ENCODE measurements at places on chromosomes 3 and 15.

- H3K27ac ChIP-seq = no peak overlapping the region
- H3K36me3 ChIP-seq = no peaks in the 10 kb centered on the region
- no peak for DNase-seq
- no peaks in the 10 kb centered on the region for H3K27me3 ChIP-seq
- no peak overlapping the region for H3K4me3 ChIP-seq
Observed at GRCh38 chr15:69489073-69489571, 36.5 kb downstream of the RPLP1 start.

DNA sequence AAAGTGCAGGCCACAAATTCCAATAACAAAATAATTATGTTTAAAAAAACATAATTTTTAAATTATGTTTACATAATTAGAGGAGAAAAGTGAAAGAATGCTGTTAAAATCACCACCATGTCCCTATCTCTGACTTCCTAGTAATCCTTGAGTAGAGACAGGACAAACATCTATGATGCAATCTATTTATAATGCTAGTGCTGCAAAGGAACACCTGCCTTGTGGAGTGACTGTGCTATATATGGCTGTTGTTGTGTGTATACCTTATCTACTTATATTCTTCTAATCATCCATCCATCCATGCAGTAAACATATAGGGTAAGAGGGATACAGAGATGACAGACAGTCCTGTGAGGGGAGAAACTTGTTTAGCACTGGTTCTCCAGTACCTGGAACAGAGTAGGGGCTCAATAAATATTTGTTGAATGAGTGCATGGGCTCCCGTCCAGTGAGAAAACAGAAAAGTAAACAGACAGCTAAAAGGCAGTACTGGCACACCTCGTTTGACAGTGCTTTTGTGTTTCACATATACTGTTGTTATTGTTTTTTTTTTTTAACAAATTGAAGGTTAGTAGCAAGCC lies 229.3 kb upstream of the UBE2E1 start:
- H3K27me3 ChIP-seq = no peaks in the 10 kb centered on the region
- H3K27ac ChIP-seq = no peak overlapping the region
- DNase-seq = no peak
- no peaks in the 10 kb centered on the region for H3K36me3 ChIP-seq

GRCh38 chr3:45817831-45818522 lies 21.6 kb upstream of the SLC6A20 start:
- no peak overlapping the region for H3K27ac ChIP-seq
- no peaks in the 10 kb centered on the region for H3K27me3 ChIP-seq
- DNase-seq = peak; percentile 37
- no peak overlapping the region for H3K4me3 ChIP-seq
- H3K4me1 ChIP-seq = peaks cover 4% of the 10 kb centered on the region
- no peaks in the 10 kb centered on the region for H3K36me3 ChIP-seq

- H3K27ac ChIP-seq = no peak overlapping the region
- H3K27me3 ChIP-seq = no peaks in the 10 kb centered on the region
- no peak overlapping the region for H3K4me3 ChIP-seq
- H3K36me3 ChIP-seq = no peaks in the 10 kb centered on the region
- DNase-seq = no peak
- H3K4me1 ChIP-seq = no peaks in the 10 kb centered on the region
Observed at GRCh38 chr3:193885832-193886231, 250.1 kb upstream of the HES1 start.

GRCh38 chr3:120448756-120449155 lies 2.0 kb downstream of the FSTL1 start:
- H3K4me3 ChIP-seq = peak overlapping the region; percentile 89
- H3K4me1 ChIP-seq = peaks cover 16% of the 10 kb centered on the region
- no peak for DNase-seq
- H3K36me3 ChIP-seq = no peaks in the 10 kb centered on the region
- H3K27me3 ChIP-seq = no peaks in the 10 kb centered on the region

- H3K4me1 ChIP-seq = no peaks in the 10 kb centered on the region
- H3K4me3 ChIP-seq = no peak overlapping the region
- peaks cover 4% of the 10 kb centered on the region for H3K27me3 ChIP-seq
- no peak overlapping the region for H3K27ac ChIP-seq
Observed at GRCh38 chr3:181017690-181018089, 28.2 kb upstream of the DNAJC19 start.

GRCh38 chr15:45703670-45704328 lies 69.0 kb downstream of the SQOR start:
- H3K4me3 ChIP-seq = no peak overlapping the region
- no peak for DNase-seq
- peaks cover 5% of the 10 kb centered on the region for H3K4me1 ChIP-seq
- no peaks in the 10 kb centered on the region for H3K36me3 ChIP-seq
- no peaks in the 10 kb centered on the region for H3K27me3 ChIP-seq

- H3K4me3 ChIP-seq = no peak overlapping the region
- no peaks in the 10 kb centered on the region for H3K27me3 ChIP-seq
- no peaks in the 10 kb centered on the region for H3K4me1 ChIP-seq
- no peak overlapping the region for H3K27ac ChIP-seq
Observed at GRCh38 chr3:53834429-53835095, 11.7 kb downstream of the CHDH start.

DNA sequence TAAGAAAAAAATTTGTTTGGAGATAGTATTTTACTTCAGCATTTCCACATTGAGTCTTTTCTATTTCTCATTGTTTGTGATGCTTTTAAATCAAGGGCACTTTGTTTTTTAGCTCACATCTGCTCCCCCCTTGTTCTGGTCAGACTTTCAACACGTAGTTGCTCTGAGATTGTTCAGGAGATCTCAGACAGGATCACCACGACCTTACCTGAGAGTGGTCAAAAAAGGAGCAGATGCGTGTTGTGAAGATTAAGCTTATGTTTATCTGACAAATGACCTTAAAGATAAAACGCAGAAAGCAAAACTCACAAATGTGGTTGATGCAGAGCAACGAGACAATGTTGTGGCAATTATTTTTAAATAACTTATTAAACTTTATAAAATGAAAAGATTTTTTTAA lies 298.3 kb downstream of the ROBO2 start:
- H3K36me3 ChIP-seq = no peaks in the 10 kb centered on the region
- H3K4me1 ChIP-seq = peaks cover 1% of the 10 kb centered on the region
- no peak overlapping the region for H3K27ac ChIP-seq
- DNase-seq = no peak
- no peaks in the 10 kb centered on the region for H3K27me3 ChIP-seq
- H3K4me3 ChIP-seq = no peak overlapping the region

- no peak overlapping the region for H3K4me3 ChIP-seq
- H3K27ac ChIP-seq = no peak overlapping the region
- DNase-seq = no peak
- H3K27me3 ChIP-seq = no peaks in the 10 kb centered on the region
Observed at GRCh38 chr3:7029562-7029961, 168.6 kb downstream of the GRM7 start.

GRCh38 chr15:29442532-29442931 lies 172.9 kb upstream of the NSMCE3 start:
- no peaks in the 10 kb centered on the region for H3K4me1 ChIP-seq
- no peaks in the 10 kb centered on the region for H3K27me3 ChIP-seq

DNA sequence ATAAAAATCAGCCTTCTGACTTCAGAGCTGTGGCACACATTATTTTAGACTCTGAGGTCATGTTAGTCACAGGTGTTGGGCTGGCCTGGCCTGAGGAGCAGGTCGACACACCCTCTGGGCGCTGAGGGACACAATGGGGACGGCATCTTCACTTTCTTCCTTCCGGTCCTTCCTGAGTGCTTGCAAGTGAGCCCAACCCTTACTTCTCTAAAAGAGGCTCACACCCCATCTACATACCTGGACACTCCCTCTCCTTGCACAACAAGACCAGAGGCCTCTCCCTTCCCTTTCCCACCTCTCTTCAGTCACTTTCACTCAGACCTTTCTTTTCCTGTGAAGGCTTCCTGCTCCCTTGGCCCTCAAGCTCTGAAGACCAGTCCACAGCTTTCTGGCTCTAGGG lies 85.4 kb downstream of the XXYLT1 start:
- no peak overlapping the region for H3K4me3 ChIP-seq
- no peak overlapping the region for H3K27ac ChIP-seq
- no peak for DNase-seq
- H3K4me1 ChIP-seq = peaks cover 12% of the 10 kb centered on the region
- H3K27me3 ChIP-seq = no peaks in the 10 kb centered on the region

GRCh38 chr15:33844597-33844996 lies 123.7 kb upstream of the CHRM5 start:
- H3K27me3 ChIP-seq = no peaks in the 10 kb centered on the region
- no peak for DNase-seq
- H3K27ac ChIP-seq = no peak overlapping the region
- no peaks in the 10 kb centered on the region for H3K4me1 ChIP-seq
- H3K36me3 ChIP-seq = no peaks in the 10 kb centered on the region

DNA sequence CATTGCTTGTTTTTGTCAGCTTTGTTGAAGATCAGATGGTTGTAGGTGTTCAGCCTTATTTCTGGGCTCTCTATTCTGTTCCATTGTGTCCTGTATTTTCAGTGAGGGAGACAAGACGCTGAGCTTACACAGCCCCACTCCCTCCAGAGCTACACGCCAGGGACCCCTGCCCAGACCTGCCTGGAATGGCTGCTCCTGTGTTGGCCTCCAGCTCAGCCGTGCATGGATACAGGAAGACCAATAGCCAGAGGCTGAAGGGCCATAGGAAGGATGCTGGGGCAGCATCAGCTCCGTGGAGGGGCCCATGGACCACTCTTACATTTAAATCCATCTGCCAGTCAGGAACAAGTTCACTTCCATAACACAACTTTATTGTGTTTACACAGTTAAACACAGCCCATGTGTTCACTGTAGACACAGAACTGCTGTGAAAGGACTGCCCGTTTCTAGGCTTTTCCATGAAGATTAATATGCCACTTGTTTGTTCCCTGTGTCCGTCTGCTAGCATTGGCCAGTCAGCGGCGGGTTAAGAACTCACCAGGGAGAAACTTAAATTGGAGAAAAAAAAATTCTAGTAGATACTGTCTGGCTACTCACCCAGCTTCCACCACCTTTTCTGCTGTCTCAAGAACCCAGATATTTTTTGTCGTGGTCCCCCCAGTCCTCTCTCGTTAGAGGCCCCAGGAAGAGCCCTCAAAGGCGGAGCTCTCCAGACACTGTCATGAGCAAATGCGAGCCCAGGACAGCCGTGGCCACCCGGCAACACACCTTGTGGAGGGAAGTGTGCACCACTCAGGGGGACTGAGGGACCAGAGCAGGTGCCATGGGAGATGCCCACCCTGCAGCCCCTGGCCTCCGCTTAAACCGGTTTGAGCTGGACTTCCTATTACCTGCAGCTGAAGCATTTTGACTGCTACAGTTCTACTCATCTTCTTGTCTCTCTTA lies 142.3 kb upstream of the MEF2A start:
- H3K27ac ChIP-seq = no peak overlapping the region
- H3K4me3 ChIP-seq = no peak overlapping the region
- H3K4me1 ChIP-seq = peaks cover 3% of the 10 kb centered on the region
- DNase-seq = peak; percentile 9
- no peaks in the 10 kb centered on the region for H3K36me3 ChIP-seq

DNA sequence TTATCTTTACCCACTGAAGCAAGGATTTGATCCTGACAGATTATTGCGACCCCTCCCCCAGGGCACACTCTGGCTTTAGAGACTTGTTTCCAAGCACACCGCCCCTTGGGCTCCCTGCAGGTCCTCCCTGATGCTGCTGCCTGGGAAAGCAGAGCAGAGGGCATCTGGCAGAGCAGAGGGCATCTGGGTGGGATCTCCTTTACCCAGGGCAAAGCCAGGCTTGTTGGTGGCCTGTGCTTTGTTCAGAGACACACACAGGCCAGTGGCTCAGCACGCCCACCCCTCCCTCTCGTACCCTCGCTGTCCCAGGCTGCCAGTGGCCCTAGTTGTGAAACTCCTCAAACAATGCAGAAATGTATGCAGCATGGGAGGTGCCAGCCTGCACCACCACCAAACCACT lies 4.8 kb downstream of the KLF13 start:
- no peak overlapping the region for H3K27ac ChIP-seq
- H3K4me1 ChIP-seq = peaks cover 26% of the 10 kb centered on the region
- DNase-seq = no peak
- H3K27me3 ChIP-seq = no peaks in the 10 kb centered on the region

DNA sequence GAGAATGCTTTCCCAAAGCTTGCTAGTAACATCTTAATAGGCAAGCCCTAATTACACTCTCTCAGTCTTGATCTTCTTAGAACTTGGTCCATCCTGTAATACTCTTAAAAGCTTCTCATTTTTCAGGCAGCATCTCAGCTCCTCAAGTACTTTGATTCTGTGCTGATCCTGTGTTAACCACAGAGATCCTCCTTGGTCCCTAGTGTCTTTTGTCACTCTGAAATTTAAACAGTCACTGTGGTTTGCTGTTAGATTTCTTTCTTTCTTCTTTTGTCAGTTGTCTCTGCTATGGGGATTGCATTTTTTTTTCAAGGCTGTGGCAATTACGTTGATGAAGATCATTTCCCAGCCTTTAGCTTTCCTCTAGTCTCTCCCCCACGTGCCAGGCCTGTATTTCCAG lies 26.0 kb upstream of the UBE3A start:
- no peaks in the 10 kb centered on the region for H3K27me3 ChIP-seq
- H3K4me3 ChIP-seq = no peak overlapping the region
- no peaks in the 10 kb centered on the region for H3K36me3 ChIP-seq
- DNase-seq = no peak
- H3K4me1 ChIP-seq = no peaks in the 10 kb centered on the region
- H3K27ac ChIP-seq = no peak overlapping the region

DNA sequence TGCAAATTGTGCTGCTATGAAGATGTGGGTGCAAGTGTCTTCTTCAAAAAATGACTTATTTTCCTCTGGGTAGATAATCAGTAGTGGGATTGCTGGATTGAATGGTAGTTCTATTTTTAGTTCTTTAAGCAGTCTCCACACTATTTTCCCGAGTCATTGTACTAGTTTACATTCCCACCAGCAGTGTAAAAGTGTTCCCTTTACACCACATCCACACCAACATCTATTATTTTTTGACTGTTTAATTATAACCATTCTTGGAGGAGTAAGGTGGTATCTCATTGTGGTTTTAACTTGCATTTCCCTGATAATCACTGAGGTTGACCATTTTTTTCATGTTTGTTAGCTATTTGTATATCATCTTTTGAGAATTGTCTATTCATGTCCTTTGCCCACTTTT lies 19.7 kb upstream of the PSMD6 start:
- DNase-seq = no peak
- no peak overlapping the region for H3K4me3 ChIP-seq
- no peak overlapping the region for H3K27ac ChIP-seq
- no peaks in the 10 kb centered on the region for H3K36me3 ChIP-seq
